GOT3 (cell line): ENCODE measurements at places on chromosomes 1 and 21.

GRCh38 chr1:81573458-81573857 lies 227.3 kb upstream of the ADGRL2 start:
- DNase-seq = no peak

DNA sequence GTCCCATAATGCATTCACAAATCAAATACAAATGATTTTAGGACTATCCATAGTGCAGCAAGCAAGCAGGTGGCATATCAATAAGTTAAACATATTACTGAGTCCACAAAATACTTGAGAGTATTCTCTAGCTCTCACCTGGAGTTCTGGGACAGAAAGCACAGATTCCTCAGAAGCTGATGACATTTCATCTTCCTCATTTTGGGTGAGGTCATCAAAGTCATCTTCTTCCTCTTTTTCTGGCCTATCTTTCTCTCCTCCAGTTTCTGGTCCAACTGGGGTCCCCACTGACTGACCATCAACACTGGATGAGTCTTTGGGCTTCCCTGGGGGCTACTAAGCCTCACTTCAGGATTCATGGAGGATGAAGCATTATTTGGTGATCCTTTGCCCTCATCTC lies 38.9 kb downstream of the YY1AP1 start:
- no peak for DNase-seq

- no peak for DNase-seq
Observed at GRCh38 chr1:166302989-166303758, 136.4 kb upstream of the FAM78B start.

- DNase-seq = no peak
Observed at GRCh38 chr21:30306884-30307283, 13.2 kb downstream of the KRTAP26-1 start.

DNA sequence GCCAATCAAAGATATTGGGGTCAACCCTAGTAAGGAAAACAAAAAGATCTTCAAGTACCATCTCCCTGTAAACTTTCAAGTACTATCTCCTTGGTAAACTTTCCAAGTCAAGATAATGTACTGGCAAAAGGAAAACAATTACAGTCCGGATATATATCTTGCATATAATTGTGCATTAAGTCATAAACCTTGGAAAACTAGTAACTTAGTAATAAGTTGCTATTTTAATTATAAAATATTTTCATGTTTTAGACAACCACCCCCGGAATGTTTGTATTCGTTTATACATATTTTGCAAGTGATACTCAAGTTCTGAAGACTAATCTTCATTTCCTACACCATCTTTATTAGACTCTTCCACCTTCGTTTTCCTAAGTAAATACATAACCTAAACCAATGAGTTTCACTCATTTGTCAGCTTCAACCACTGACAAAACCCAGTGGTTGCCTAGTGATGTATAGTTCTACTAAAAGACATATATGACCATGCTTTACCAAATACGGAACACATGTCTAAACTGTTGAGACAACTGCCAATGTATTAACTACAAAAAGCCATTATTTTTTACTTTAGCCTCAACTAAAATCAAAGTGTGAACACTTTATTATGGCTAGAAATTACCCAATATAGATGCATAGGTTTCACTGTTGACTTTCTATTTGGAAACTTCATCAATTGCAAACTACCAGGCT lies 1.7 kb downstream of the AKT3 start:
- no peak for DNase-seq

- no peak for DNase-seq
Observed at GRCh38 chr1:184801503-184801902, 46.8 kb upstream of the EDEM3 start.

DNA sequence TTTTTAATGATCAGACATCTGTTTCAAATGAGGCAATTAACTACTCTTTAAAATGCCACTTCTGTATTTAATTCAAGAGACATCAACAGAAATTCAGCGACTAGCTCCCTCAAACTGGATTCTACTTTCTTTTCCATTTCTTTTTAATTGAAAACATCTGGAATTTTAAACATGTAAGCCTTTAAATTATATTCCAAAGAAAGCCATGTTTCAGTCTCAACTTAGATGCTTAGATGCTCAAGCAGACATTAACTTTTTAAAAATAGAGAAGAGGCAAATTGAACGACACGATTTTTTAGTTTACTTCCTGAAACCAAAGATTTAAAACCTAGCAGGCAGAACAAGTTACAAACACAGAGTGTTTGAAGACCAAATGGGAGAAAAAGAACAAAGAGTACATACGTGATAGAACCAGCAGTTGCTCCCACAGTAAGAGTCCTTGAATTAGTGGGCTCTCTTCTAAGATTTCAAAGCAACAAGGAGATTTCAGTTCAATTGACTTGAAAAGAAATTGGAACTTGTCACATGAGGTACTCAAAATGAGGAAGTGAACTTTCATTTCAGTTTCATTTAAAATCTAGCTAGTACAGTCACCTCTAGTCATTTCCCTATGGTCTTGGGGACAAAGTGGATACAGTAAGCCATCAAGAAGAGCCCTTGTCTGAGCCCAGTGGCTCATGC lies at the start of gene CTSS:
TSS of gene CTSS (minus strand) at position 483 of the 681 bp plus-strand sequence. CDS start 1,015 bp downstream, outside the sequence.
- DNase-seq = no peak

DNA sequence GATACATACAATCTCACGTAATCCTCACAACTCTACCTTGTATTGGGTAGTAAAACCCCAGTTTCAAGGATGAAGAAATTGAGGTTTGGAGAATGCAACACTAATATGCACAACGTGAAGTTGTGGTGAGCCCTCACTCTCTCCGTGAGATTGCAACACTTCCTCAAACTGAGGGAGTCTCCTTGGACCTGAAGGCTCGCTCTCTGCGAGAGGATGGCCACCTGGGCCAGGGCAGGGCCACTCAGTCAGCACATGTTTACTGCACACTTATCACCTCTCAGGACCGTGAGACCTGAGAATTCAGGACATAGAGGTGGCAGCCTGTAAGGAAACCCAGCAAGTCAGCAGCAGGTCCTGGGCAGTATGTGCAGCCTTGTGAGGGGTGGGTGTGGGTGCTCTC lies 8.7 kb downstream of the SH3BP5L start:
- DNase-seq = no peak

GRCh38 chr21:34100790-34101189 lies 27.4 kb downstream of the MRPS6 start:
- DNase-seq = no peak

DNA sequence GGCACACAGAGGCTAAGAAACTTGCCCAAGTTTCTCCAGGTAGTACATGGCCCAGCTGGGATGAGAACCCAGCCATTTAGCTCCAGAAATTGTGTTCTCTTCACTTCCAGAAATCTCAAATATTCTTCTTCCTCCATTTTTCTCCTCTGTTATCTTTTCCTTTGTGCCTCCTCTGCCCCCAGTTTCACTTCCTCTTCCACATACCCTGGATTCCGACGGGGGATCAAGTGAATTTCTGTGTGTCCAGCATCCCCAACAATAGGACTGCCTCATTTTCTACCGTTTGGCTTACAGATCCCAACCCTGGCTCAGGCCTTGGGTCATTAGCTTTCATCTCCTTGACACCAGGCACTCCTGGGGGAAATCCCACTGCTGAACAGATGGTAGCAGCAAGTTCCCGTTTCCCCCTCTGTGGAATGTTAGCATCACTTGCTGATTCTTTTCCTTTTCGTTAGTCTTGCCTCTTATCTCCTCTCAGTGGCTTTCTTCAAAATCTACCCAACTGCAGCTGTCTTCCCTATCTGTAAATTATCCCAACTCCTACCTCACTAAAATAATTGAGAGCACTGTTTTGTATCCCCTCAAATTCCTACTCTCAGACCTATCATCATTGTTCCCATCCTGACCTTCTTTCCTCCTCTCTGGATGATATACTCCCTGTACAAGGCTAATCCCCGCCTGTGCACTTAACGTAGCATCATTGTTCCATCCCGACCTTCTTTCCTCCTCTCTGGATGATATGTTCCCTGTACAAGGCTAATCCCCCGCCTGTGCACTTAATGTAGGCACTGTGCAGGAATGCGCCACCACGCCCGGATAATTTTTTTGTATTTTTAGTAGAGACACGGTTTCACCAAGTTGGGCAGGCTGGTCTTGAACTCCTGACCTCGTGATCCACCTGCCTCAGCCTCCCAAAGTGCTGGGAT lies 36.5 kb downstream of the SCCPDH start:
- no peak for DNase-seq

- DNase-seq = no peak
Observed at GRCh38 chr1:182478238-182478637, 28.3 kb downstream of the RGSL1 start.

GRCh38 chr1:217687511-217687910 lies 56.4 kb downstream of the SPATA17 start:
- DNase-seq = no peak

DNA sequence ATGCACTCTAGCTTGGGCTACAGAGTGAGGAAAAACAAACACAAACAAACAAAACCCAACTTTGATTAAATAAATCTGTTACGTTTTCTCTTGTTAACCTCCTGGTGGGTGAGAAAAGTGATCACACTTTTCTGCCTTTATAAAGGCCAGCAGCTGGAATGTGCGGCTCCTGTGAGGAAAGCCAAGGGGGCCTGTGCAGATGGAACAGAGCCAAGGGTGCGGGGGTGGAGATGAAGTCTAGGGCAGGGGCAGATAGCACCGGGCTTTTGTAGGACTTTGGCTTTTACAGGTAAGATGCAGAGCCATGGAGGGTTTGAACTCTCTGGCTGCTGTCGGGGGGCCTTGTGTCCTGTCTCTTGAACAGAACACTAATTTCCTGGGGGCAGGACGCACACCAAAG lies 40.7 kb upstream of the GPR37L1 start:
- DNase-seq = no peak

- no peak for DNase-seq
Observed at GRCh38 chr1:18805925-18806849, 53.3 kb downstream of the TAS1R2 start.

DNA sequence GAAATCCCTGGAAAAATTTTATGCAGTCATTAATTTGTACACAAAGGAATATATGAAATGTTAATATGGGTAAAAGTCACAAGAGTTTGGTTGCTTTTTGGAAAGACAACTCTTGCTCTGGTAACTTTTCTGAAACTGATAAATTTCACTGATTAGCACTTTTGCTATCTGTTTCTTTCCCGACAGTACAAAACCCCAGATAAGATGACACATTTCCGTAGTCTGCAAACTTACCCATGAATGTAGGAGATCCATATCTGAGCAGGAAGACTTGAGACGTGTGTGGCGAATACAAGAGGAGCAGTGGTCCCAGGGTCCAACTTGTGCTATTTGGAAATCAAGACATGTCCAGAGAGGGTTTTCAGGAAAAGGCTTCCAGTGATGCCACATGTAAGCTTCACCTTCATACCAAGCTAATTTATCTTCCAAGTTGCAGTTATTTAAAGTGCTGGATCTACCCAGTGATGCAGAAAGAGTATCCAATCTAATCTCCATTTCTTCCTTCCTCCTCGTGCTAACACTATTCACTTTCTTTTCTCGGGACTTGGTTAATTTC lies 35.9 kb upstream of the SAMSN1 start:
- no peak for DNase-seq

DNA sequence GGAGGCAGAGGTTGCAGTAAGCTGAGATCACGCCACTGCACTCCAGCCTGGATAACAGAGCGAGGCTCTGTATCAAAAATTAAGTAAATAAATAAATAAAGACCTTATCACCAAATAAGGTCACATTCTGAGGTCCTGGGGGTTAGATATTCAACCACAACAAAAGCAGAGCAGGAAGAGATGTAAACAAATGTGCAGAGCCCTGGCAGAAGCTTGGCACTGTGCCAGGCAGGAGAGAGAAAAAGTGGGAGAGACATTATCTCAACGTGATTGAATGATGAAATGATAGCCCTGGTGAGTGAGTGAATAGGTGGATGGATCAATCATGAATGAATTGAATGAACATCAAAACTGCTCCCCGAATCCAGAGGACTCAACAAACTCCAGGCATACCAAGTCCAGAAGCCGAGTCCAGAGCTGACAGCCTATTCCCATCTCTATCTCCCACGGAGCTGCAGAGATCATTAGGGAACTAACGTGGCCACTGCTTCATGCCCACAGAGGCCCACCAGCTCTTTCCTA lies 150.7 kb downstream of the TOMM20 start:
- no peak for DNase-seq

DNA sequence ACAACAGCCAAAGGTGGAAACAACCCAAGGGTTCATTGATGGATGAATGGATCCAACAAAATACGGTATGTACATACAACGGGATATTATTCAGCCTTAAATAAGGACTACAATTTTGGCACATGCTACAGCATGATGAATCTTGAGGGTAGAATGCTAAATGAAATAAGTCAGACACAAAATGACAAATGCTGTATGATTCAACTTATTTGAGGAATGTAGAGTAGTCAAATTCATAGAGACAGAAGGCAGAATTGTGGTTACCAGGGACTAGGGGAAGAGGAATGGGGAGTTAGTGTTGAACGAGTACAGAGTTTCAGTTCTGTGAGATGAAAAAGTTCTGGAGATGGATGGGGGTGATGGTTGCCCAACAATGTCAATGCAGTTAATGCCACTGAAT lies 118.0 kb upstream of the PAXBP1 start:
- DNase-seq = no peak

GRCh38 chr21:35427320-35428000 lies 378.4 kb upstream of the RUNX1 start:
- no peak for DNase-seq

DNA sequence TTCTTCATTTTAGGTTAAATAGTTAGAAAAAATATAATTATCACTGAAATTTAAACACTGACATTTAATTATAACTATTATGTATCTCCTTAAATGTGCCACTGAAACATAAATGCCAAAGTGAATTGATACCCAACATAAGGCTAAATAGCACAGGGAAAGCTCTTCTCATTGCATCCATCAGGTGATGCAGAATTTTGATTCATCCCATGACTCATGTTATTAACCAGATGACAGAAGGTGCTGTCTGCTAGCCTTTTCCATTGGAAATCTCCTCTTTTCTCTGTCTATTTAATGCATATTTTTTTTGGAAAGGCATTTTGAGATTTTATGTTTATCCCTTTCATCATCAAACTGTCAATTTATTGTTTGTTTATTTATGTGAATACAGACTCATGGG lies 136.8 kb downstream of the KCNK2 start:
- no peak for DNase-seq

DNA sequence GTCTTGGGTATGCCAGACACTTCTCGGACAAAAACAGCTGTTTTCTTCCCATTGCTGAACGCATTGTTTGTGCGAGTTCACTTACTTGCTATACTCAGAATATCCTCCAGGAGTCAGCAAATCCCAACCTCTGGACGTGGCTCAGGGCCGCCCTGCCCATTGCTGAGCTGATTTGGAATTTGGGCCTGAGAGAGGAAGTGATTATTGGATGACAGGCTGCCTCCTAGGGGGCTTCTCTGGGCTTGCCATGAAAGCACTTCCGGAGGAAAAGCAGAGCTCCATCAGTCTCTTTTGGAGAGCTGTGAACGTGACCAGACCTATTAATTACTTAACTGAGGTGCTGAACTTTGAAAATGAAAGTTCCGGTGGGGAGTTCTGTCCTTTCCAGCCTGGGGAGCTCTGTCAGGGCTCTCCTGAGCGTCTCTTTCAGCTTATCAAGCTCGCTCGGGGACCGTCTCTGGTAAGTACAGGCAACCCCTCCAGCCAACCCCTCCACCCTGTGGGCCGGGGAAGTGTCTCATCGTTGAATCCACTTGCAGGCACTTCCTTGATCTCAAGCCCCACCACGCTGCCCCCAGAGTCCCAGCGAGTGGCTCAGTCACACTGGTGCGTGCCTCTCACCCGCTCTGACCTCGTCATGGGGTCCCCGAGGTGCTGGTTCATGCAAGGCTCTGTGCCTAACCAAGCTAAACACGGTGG lies 76.9 kb downstream of the CLIC6 start:
- peak; percentile 36 for DNase-seq
